Bronchial epithelial cell (primary cell): ENCODE measurements at places on chromosomes 13 and 19. TPM values are rescaled to one million over a fixed set of nuclear protein-coding genes. Genes with fewer than 3 reads are reported as not detected.

DNA sequence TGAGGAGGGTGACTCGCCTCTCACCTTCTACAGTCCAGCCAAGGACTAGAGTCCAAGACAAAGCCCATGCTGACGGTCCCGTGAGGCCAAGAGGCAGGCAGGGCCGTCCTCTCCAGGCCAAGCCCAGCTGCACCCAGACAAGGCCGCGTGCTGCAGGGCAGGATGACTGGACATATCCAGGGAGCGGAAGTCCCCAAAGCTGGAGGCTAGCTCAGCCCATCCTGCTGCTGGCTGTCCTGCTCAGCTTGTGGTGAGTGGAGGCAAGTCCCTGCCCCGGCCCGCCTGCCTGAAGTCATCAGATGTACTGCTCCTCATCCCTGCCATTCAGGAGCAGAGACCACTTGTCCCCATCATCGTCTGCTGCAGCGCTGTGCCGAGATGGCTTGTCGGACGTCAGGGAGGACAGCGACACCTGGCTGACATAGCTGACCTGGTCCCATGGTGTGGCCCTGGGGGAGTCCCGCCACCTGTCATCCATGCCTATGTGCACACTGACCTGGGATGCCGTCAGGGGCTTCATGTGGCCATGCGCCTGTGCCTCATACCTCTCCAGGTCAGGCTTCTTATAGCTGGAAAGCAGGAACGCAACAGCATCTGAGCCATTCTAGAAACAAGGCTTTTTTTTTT lies 72.8 kb downstream of the CCDC70 start:
- no peak for DNase-seq

- no peak for DNase-seq
Observed at GRCh38 chr19:35178701-35179100, 24.2 kb downstream of the FXYD5 start.

GRCh38 chr13:113933901-113934300 lies 40.0 kb downstream of the C13orf46 start:
- DNase-seq: no peak

DNA sequence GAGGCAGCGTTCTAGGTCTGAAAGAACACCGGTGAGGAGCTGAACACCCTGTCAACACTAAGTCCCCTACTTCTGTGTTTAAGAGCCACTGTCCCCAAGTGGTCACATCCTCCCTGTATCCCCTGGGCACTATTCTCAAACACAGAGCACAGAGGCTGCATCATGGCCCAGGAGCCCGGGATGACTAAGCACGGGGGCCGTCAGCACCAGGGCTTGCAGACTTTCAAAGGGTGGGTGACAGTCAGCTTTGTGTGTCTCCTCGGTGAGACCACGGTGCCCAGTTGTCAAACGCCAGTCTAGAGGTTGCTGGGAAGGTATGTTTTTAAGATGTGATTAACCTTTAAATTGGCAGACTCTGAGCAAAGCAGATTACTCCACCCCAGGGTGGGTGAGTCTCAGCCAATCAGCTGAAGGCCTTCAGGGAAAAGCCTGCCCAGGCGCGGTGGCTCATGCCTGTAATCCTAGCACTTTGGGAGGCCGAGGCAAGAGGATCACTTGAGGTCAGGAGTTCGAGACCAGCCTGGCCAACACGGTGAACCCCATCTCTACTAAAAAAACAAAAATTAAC lies 8.0 kb downstream of the MAP2K2 start:
- no peak for DNase-seq

DNA sequence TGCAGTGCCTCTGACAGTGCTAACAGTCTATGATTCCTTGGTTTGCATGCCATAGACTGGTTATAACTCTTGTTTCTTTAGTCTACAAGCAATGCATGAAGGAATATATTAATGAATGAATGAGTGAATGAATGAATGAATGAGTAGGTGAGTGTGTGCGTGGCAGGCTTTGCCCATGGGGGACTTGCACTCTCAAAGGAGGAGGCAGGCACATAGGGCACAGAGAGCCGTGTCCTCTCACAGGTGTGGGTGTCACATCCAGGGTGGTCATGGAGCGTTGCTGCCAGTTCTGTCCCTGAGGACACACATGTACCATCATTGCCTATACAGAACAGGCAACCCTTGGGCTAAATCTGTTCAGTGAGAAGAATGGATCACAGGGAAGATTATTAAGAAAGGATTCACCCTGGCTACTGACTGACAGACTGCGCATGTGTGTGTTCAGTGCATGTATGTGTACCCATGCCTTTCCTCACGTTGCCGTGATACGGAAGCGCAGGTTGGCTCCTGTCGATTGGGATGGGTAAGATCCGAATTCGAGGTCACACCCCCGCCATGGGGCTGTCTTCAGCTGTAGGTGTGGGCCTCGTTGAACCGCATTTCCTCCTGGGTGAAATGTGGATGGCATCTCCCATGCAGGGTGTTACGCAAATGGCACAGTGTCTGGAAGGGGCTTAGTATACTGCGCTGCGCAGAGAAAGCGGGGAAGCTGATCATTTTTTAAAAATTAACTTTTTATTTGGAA lies 161.4 kb downstream of the STK24 start:
- DNase-seq: no peak

Gene ZFR2
- total RNA-seq: not detected in 2 replicates

- no peak for DNase-seq
Observed at GRCh38 chr19:33685541-33685940, 63.8 kb downstream of the CHST8 start.

Gene KLK10
- total RNA-seq: 6.6 and 28.0 TPM in 2 replicates

Gene NCCRP1
- 9.5 and 22.4 TPM in 2 replicates for total RNA-seq

DNA sequence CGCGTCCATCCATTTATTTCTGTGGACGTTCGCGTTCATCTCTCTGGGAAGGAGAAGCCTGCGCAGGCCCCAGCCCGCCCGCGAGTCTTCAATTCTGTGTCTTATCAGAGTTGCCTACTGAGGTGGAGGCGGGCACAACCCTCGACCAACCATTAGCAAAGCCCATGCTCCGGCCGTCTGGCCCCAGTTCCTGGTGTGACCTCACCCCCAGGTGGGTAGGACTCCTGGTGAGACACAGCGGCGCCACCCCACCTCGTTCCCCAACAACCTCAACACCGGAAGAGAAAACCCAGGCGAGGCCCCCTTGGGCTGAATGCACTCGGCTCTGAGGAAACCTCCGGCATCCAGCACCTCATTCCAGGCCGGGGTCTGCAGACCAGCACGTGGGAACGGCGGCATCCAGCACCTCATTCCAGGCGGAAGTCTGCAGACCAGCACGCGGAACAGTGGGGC lies 14.7 kb downstream of the ZNF787 start:
- DNase-seq: no peak

Gene CEACAM6
- 13.7 and 41.6 TPM in 2 replicates for total RNA-seq

DNA sequence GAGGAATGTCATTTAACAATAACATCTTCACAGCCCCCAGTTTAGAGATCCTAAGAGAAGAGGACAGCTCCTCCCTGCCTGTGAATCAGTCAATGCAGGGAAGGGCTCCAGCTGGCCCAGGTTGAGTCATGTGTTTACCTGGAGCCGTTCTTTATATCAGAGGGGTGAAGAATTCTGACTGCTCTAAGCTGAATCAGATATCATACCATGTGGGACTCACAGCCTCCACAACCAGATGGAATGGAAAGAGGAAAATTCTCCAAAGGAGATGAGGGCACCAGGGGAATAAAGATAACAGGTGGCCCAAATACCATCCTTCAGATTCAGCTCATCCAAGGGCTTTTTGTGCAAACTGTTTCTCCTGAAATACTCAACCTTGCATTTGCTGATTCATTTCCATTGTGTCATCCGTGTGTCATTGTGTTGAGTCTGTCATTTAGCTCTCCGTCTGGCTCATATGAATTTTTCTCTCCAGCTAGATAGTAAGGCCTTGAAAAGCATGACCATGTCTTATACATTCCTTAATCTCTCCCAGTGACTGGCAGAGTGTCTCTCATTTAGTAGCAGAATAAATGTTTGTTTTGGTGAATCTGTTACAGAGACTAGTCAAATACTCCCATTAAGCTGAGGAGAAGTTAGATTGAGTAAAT lies 217.9 kb downstream of the RFC3 start:
- peak; percentile 92 for DNase-seq
